ENCODE measurements at places on chromosomes 6 and 20.

DNA sequence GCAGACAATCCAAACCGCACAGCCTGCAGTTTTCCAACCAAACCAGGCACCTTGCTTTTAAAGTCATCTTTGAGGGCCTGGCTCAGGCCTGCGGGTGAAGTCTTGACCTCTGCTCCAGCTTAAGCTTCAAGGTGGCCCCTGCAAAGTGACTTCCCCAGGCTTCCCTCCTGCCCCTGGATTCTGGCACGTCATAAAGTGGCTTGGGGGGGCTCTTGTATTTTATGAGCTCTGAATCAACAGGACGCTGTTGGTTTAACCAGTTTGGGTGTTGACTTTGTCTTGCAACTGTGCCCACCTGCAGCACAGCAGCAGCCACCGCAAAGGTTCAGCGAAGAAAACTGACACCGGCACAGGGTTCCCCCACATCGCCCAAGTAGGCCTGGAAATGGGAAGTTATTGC lies 81.2 kb downstream of the NFATC2 start:
- no peak for DNase-seq

DNA sequence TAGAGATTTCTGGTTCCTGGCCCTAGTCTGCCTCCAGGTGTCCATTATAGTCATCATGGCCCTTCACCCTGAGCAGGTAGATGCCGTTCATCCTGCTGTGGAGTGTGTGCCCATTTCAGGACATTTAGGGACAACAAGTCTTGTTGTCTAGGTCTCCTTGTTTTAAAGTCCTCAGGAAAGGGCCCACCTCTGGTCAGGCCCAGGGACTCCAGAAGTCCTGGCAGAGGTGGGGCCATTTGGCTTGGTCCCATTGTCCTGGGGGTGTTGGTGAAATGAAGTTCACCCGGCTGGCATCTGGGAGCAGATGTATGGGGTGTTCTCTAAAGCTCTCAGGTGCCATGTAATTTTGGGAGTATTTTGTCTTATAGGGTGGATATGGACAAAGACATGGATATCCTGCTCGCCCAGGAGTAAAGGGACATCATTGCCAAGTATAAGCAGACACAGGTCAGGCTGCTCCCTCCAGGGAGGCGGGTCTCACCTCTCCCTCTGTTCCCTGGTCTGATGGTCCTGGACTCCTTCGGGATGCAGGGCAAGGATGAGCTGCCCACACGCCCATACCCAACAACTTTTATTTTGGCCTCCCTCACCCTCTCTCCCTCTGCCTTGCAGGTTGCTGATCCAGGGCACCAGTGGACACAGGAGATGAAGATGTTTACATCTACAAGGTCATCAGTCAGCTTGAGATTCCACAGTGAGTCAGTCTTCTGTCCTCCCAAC lies 31.7 kb upstream of the MAS1L start:
- no peak for DNase-seq

- no peak for DNase-seq
These were observed 51.1 kb upstream of the GPR6 start for GRCh38 chr6:109927052-109927451.

GRCh38 chr20:3340443-3340842 lies 67.0 kb downstream of the DNAAF9 start:
- DNase-seq, result no peak

- no peak for DNase-seq
These were observed 153.0 kb downstream of the REV3L start for GRCh38 chr6:111329882-111330633.

Data from activated naive CD8-positive, alpha-beta T cell treated with anti-CD3 and anti-CD28 coated beads for 36 hours (primary cell).